Endothelial cell of umbilical vein (primary cell): ENCODE measurements at places on chromosomes 12 and 14. TPM values are rescaled to one million over a fixed set of nuclear protein-coding genes. Genes with fewer than 3 reads are reported as not detected.

DNA sequence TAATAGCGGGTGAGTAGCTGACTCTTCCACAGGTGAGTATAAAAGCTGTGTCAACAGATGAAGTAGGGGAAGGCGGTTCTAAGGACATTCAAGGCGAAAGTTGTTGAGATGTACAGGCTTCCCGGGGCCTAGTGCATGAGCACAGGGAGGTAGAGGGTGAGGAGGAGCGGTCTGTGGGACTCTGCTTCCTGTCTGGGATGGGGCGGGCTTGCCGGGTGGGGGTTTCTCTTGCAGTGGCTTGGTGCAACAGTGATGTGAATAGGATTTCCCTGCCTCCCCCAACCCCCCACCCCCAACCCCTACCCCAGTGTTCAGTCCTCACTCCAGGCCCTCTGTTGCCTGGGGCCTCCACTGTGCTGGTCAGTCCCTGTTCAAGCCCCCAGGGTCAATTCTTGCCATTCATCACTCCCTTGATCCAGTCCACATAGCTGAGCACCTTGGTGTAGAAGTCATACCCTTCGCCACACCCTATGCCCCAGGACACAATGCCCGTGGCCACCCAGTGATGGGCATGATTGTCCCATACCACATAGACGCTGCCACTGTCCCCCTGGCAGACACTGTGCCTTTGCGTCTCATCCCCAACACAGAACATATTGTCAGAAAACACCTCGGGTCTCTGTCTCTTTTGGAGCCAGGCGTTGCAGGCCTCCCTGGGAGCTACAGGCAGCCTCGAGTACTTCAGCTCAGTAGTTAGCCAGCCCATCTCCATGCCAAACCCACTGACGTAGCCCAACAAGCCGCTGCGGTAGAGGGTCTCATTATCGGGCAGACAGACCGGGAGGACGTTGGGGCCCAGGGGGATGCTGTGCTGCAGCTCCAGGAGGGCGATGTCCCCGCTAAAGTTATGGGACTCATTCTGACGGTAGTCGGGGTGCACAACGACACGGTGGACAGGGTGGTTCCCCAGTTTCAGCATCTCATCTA lies 4.0 kb upstream of the C1R start:
- no peak for DNase-seq

DNA sequence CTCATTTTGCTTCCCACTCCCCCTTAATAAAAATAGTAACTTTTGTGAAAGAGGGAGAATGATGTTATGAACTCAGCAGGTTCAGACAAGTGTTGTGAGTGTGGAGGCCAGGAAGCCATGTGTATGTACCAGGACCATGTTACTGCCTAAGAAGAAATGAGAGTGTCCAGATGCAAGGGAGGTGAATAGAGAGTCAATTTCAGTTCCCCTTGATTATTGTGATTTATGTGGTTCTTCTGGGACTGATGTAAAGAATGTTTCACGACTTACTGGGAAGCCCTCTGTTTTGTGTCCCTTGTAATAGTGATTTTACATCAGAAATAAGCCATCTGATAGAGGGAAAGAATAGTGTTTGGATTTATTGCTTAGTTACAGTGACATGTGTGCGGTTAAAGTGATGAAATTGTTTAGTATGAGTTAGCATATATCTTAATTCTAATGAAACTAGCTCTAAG lies 32.5 kb downstream of the FBXO34 start:
- no peak for DNase-seq

CDC42BPB gene
- polyA plus RNA-seq = 82.6 and 93.7 TPM in 2 replicates

- peak; percentile 58 for DNase-seq
These were observed 68.2 kb upstream of the E2F7 start for GRCh38 chr12:77133566-77133965.

DNA sequence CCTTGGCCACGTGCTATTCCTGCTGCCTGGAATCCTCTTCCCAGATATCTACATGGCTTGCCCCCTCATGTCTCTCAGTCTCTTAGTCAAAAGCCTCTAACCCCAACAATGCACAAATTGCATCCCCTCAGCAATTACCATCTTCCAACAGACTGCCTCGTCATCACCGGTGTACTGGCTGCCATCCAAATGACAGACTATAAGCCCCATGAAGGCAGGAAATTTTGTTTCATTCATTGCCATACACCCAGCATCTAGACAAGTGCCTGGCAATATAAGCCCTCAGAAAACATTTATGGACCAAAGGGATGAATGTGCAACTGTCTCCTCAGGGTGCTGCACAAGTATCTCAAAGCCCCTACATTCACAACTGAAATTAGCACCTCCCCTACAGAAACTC lies 5.8 kb downstream of the GLT8D2 start:
- no peak for DNase-seq
